ENCODE measurements at places on chromosomes 5 and 9.

DNA sequence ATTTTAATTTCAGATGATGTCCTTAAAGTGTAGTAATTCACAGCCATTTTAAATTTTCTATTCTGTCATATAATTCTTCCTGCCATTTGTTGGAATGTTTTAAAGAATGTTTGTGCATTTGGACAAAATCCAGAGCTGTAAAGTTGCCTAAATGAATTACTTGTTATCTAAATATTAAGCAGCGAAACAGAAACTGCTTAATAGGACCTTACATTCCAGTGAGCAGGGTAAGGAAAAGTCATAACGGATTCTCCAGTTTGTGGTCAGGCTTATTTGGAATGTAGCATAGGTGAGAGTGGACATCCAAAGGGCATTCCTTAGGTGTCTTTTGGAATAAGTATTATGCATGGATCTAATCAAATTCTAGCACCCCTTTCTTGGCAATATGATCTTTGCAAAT, 410.4 kb upstream of the PTPRD start:
- no peak for DNase-seq

GRCh38 chr5:12272389-12272788, 368.1 kb upstream of the CTNND2 start:
- no peak for DNase-seq

- DNase-seq, result no peak
Measured at GRCh38 chr5:36680066-36680465, 73.7 kb downstream of the SLC1A3 start.

DNA sequence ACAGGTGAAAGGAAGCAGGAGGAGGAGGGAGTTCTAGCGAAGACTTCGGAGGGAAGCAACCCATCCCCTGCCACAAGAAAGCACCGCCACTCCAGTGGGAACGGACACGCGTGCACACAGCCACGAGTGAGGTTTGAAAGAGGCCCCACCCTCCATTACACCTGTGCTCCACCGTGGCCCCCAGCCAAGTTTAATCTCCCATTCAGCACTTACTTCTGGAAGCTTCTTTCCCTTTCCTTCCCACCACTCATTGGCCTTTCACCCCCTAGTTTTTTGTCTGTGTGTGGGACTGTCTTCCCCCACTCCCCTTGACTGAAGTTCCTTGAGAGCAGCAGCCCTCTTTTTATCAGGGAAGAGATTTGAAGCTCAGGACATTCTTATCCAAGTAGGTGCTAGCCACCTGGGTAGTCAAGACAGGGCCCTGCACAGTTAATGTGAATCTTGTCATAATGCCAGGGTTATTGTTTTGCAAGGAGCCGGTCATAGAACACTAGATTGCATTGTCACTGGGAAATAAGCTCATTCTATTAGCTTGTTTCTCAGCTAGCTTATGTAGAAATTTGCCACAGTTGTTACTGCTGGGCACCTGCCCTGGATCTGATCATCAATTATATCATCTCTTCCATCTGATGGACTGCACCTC, 256.0 kb downstream of the DOCK8 start:
- no peak for DNase-seq

DNA sequence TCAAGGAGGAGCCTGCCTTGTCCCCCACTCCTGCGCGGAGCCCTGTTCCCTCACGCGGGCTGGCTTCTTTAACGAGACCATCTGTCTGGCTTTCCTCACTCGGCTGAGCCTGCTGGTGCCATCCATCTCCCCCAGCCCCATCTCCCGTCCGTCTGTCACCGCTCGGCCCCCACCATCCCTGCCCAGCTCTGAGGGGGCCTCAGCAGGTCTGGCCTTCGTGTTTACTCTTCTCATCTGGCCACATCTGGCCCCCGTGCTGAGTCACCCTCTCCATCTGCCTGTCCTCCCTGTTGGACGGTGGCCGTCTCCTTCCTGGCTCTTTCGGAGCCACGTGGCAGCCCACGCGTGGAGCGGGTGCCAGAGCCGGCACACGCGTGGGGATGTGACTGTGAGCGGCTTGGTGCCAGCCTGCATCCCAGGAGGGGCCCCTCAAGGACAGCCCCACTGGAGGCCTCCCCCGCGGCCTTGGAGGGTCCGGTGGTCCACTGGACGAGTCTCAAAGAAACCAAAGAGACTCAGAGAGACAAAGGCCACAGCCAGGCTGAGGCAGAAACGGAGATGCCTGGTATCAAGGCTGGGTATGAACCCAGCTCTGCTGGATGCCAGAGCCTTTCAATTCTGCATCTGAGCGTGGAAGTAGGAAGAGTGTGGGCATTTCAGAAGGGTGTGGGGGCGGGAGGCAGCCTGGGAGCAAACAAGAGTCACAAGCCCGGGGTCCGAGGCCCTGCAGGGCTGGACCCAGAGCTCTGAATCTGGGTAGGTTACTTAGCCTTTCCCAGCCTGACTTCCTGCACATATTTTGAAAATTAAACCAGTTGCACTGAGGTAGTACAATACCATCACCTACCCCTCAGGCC, 76.7 kb upstream of the UNC5A start:
- no peak for DNase-seq

DNA sequence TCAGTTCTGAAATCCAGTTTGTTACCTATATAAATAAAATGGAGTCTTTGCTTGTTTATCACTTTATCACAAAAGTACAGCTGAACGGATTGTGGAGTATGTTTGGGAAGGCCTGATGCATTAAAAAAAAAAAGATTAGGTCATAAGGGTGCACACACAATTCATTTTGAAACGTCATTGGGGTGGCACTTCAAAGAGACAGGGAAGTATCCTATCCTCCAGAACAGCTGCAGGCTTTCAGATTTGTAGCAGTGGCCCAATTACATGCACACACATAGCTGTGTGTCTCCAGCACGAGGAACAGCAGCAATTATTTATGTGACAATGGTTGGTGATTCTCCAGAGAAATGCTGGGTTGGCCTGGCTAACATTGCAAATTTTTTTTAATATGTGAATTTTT, 46.8 kb upstream of the FER start:
- DNase-seq, result no peak

Measured in stimulated activated CD4-positive, alpha-beta T cell treated with anti-CD3 and anti-CD28 coated beads, Interleukin-15, amount 100 ng/mL, for 1 hour (primary cell).